ENCODE measurements at places on chromosomes 11 and 22. TPM values are rescaled to one million over a fixed set of nuclear protein-coding genes. Genes with fewer than 3 reads are reported as not detected.

NADSYN1 gene
- 18.8 TPM for total RNA-seq

OR56A1 gene
- total RNA-seq = not detected

KDM4D gene
- 0.90 TPM for total RNA-seq

OOSP2 gene
- not detected for total RNA-seq

PIWIL4 gene
- total RNA-seq = 3.2 TPM

ACCS gene
- 2.3 TPM for total RNA-seq

DNA sequence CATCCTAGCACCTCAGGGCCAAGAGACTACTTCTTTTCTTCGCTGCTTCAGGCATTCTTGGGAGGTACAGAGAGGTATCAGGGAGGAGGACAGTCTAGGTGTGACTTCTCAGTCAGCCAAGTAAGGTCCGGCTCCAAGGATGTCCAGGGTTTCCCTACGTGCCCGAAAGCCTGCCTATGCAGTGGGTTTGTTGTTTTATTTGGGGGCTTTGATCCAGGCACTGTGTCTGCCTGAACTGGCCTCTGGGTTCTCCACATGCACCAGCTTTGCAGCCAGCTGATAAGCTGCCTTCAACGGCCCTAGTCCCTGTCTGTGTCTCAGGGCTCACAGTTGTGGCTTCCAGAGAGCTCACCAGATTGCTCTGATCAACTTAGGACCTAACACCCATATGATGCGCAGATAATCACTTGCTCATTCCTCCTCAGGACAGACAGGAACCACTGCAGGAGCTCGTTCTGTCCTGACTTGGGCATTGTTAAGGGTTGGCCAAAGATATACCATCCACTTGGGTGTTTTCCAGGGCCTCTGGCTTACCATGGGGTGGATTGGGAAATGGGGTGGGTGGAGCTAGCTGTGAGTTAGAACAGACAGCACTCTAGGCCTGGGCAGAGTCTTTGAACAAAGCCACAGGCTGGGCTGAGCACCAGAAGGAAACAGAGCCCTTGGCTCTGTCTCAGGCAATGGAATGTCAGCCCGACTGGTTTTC, 45.5 kb upstream of the CRYBB3 start:
- DNase-seq = peak; percentile 77

GRCh38 chr11:71432761-71433647, 15.2 kb downstream of the DHCR7 start:
- DNase-seq = no peak

DNA sequence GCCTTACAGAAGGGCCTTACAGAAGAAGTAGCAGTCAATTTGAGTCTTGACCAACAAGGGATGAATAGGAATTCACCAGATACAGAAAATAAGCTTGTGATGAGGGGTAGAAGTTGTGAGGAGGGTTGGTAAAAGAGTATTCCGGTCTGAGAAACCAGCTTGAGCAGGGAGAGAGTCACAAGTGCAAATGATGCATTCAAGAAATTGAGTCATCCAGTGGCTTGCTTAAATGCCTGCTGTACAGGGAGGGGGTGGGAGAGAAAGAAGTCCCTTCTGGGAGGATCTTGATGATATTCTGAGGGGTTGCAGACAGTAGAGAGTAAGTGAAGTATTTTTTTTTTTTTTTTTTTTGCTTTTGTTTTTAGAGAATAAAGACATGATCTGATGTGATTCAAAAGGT, 9.2 kb downstream of the CCKBR start:
- no peak for DNase-seq

GRCh38 chr11:75625021-75625420, 43.8 kb downstream of the MAP6 start:
- DNase-seq = no peak

- no peak for DNase-seq
These were observed 1.2 kb downstream of the MUC5B start for GRCh38 chr11:1224111-1224490.

DNA sequence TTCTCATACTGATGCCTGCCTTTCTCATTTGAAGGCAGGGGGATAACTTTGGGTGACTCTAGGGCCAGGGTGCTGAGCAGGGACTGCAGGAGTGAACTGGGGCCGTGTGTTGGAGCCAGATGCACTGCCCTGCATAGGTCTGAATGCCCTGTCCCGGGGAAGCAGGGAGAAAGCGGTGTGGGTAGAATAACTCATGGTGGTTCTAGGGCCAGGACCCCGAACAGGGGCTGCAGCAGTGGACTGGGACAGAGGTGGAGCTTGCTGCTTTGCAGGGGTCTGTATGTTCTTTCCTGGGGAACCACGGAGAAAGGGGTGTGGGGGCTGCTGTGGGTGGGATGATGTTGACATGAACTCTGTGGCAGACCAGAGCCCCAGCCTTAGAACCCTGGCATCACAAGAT, 52.9 kb downstream of the GAB4 start:
- DNase-seq = no peak
